ENCODE measurements at places on chromosomes 4 and X.

GRCh38 chr4:88445252-88445651 is 11.7 kb upstream of the HERC5 start:
- no peak for DNase-seq

DNA sequence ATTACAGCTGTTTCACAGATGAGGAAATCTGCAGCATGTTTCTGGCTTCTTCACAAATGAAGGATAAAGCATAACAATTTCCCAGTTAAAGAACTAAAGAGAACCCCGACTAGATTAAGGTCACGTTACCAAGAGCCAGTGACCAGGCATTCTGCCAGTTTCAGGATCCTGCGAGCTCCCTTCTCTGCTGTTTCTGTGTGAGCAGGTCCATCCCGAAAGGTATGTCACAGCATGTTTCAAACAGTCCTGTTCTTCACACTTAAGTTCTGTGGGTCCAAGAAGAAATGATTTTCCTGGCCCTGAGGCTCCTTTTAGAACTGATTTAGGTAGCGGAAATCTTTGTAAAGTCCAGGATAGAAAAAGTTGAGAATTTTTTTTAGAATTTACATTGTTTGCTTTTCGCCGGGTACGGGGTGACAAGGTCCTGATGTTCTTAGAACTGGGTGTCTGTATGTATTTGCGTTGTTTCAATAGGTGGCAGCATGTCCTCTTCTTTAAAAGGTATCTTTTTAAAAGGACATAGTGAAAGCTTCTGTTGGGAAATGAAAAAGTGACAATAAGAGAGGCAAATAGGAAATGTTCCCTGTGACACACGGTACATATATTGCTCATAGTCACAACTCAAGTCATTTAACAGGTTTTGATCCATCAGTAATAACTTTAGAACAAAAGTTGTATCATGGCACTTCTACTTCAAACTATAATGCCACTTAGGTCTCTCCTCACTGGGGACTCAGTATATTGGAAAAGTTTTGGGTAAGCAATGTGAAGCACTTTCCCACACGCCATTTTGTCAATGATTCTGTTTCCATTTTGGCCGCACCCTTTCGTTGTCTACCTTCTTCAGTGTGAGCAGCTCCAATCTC is 18.4 kb downstream of the IL21 start:
- DNase-seq, result no peak

DNA sequence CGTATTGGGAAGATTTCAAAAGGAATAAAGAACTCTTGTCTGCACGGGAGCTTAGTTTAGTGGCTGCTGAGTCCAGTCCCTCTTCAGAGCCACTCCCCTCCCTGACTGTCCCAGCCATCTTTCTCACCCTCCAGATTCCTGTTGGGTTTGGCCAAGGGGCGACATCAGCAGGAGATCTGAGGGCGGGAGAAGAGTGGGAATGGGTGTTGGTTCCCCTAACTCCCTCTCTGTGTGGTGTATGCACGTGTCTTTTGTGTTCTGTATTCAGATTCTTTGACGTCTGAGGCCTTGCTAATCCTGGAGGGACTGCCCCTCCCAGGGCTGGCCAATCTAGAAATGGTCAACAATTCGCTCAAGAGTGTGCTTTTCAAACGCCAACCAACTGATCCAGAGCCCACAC is 37.4 kb downstream of the CYTL1 start:
- no peak for DNase-seq

- no peak for DNase-seq
Observed at GRCh38 chr4:150943818-150944217, 71.3 kb downstream of the LRBA start.

- no peak for DNase-seq
Observed at GRCh38 chrX:22594766-22595165, 322.1 kb downstream of the CBLL2 start.

- no peak for DNase-seq
Observed at GRCh38 chrX:17292111-17292527, 82.9 kb upstream of the NHS start.

GRCh38 chrX:51456814-51457213 is 39.6 kb downstream of the NUDT11 start:
- DNase-seq, result no peak

- no peak for DNase-seq
Observed at GRCh38 chrX:108426262-108426661, 12.0 kb downstream of the COL4A6 start.

GRCh38 chrX:66018585-66019309 is 21.1 kb downstream of the VSIG4 start:
- DNase-seq, result no peak

DNA sequence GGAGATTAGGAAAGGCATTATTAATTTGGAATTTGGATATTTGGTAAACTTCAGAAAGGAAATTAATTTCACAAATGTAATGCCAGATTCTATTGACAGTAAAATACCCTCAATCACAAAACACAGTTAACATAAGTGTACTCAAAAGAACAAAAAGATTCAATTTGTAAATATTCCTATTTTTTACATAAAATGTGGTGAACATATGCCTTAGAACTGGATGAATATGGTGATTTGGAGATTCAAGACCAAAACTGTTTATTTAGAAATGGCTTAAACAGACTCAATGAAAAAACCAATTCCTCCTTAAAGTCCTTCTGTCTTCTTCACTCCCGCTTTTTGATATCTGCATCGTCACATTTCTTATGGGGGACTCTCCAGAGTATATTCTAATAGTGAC is 417.6 kb upstream of the TENM3 start:
- DNase-seq, result no peak

- DNase-seq, result no peak
Observed at GRCh38 chrX:56987741-56988140, 7.6 kb downstream of the SPIN3 start.

GRCh38 chrX:95903490-95903889 is 781.2 kb upstream of the DIAPH2 start:
- no peak for DNase-seq

GRCh38 chrX:122248681-122249080 is 935.4 kb upstream of the GRIA3 start:
- no peak for DNase-seq

- DNase-seq, result no peak
Observed at GRCh38 chrX:43899878-43900815, 17.9 kb upstream of the MAOB start.

DNA sequence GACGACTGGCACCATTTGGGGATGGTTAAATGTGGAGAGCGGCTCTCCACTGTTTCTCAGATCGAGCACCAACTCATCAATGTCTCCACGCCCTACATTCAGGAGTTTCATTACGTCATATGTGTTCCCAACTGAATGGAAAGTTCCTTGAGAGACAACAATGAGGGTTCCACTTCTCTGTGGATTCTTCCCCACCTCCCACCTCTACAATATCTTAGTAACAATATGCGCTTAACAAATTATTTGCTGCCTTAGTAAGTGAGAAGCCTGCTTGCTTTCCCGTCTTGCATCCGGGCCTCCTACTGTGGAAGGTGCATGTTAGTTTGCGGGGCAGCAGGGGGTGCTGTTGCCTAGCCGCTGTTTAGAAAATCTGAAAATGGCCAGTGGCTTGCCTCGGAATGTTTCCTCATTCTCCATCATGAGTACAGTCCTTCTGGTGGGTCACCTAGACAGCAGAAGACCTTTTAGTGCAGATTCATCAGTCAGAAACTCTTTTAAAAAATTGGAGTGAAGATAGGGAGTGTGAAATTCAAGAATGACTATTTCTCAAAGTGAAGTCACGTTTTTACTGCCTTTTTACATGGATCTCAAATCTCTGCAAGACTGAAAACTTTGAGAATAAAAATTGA is 55.7 kb downstream of the PHOX2B start:
- DNase-seq, result no peak

DNA sequence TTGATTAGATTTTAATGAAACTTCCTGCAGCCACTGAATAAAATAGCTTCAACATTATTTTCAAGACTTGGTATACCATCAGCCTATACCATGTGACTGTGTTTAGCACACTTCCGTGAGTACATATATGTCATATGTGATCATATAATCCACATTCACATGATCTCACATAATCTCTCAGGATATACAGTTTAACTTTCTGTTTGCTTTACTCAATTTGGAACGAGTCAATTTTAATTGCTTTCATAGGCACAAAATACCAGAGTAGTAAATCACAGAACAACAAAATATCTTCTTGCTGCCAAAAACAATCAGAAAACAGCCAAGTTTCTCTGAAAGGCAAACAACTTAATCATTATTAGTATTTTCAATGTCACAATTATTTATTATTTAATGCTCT is 731.1 kb upstream of the DIAPH2 start:
- DNase-seq, result no peak

DNA sequence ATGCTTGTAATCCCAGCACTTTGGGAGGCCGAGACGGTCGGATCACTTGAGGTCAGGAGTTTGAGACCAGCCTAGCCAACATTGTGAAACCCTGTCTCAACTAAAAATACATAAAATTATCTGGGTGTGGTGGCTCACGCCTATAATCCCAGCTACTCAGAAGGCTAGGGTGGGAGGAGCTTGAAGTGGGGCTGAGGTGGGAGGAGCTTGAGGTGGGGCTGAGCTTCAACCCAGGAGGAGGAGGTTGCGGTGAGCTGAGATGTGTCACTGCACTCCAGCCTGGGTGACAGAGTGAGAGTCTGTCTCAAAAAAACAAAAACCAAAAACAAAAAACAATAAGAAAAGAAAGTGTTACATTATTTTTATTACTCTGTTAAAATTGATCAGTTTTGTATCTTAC is 1164.4 kb upstream of the IGFBP7 start:
- DNase-seq, result no peak

DNA sequence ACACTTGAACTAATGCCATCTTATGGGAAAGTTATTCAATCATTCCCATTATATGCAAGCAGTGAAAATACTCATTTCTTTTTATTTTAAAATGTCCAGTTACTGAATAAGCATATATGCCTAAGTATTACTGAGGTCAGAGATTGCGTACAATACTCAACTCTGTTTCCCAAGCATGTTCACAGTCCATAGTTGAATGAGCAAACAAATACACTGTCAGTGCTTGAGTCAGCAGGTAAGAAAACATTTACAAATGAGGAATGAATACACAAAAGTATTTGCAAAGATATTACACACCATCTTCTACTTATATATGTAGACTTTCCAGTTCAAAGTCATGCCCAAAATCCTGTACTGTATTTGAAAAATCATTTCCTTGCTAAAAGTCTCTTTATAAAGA is 74.1 kb downstream of the TSPAN5 start:
- no peak for DNase-seq

GRCh38 chr4:135282676-135283075 is 1081.1 kb upstream of the PABPC4L start:
- DNase-seq, result no peak

- DNase-seq, result no peak
Observed at GRCh38 chrX:118941147-118941546, 33.3 kb upstream of the LONRF3 start.

GRCh38 chr4:94452476-94453371 is 982 bp downstream of the PDLIM5 start:
- DNase-seq, result no peak

GRCh38 chr4:175306436-175306835 is 388.3 kb downstream of the ADAM29 start:
- DNase-seq, result no peak

DNA sequence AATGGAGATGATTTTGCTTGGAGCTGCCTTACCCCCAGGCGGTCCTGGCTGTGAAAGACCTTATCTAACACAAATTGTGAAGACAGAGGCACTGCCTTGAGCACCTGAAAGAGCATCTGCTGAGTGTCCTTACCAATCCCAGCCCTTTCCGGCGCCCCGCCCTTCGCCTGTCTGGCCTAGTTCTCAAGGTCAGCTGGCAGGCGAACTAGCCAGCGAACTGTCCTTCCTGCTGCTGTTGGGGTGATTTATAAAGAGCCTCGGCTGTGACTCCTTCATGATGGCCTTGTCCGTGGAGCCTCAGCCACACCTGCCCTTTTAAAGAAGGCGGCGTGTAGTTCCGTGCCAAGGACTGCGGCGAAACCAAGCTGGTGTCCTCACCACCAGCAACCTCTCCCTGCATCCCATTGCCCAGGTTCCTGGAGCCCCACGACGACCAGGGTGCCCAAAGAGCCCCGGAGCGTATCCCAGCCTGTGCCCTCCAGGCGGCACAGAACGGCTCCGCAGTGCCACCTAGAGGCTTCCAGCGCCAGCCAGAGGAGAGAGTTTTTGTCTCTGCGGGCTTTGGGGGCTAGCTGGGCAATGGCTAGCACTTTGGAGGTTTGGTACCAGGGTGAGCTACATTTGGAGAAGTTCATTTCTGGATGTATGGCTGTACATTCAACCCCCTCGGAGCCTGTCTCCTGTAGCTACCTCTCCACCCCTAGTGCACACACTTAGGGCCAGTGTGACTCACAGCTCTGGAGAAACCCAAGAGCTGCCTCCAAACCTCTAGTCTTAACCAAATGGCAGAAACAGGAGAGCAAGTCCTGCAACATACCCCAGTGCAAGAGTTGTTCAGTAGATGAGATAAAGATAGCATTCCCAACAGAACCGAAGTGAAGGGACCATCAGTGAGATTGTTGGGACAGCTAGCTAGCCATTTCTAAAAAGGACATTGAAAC is 36.8 kb upstream of the VMA21 start:
- DNase-seq, result peak; percentile 20

DNA sequence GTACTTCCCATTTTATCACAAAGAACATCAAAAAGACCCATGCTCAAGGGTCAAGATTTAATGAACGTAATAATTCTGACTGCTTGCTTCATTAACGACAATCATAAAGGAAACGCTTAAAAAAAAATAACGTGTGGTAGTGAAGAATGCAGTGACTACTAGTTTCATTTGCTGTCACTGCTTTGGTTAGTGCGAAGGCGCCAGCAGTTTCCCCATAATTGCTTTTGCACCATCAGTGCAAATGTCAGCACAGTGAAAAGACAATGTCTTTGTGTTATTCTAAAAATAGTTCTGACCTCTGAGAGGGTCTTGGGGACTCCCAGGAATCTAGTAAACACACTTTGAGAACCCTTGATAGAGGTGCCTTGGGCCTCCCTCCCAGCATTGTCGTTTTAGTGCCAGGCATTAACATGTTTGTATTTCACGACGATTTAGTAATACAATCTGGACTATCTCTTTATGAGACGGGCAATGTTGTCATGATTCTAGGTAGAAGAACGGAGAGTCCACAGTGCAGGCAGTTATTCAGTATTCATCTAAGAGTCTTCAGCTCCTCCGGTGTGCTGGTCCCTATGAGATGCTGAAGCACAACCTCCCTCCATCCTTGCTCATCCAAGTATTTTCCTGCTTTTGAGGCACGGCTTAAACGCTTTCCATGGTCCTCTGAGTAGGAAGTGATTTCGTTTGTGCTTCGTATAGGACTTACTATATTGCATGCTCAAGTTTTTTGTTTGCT is 71.0 kb downstream of the AFF1 start:
- no peak for DNase-seq

Data from activated gamma-delta T cell treated with Interleukin-2 at 50 U/mL for 16 hours (primary cell).